Activated CD8-positive, alpha-beta memory T cell treated with anti-CD3 and anti-CD28 coated beads, Interleukin-2, amount 10 ng/mL, durations not matched to agents 7 days and 5 days (primary cell): ENCODE measurements at places on chromosomes 6 and 20. TPM values are rescaled to one million over a fixed set of nuclear protein-coding genes. Genes with fewer than 3 reads are reported as not detected.

- no peak overlapping the region for H3K4me3 ChIP-seq
- no peaks in the 10 kb centered on the region for H3K4me1 ChIP-seq
- no peak overlapping the region for H3K27ac ChIP-seq
- peaks cover 5% of the 10 kb centered on the region for H3K27me3 ChIP-seq
Observed at GRCh38 chr6:82597201-82597600, 233.6 kb downstream of the TPBG start.

- no peak overlapping the region for H3K27ac ChIP-seq
- H3K27me3 ChIP-seq, result peaks cover 22% of the 10 kb centered on the region
- H3K36me3 ChIP-seq, result no peaks in the 10 kb centered on the region
- H3K4me1 ChIP-seq, result peaks cover 4% of the 10 kb centered on the region
- no peak for DNase-seq
Observed at GRCh38 chr20:19817017-19817416, 59.0 kb downstream of the RIN2 start.

PTPRA gene
- total RNA-seq, result 60.7 TPM

SLA2 gene
- 109 TPM for total RNA-seq
